ENCODE measurements at places on chromosomes 4 and X.
A peak's percentile ranks its signal among the peaks of the same experiment; 100 is the strongest.

DNA sequence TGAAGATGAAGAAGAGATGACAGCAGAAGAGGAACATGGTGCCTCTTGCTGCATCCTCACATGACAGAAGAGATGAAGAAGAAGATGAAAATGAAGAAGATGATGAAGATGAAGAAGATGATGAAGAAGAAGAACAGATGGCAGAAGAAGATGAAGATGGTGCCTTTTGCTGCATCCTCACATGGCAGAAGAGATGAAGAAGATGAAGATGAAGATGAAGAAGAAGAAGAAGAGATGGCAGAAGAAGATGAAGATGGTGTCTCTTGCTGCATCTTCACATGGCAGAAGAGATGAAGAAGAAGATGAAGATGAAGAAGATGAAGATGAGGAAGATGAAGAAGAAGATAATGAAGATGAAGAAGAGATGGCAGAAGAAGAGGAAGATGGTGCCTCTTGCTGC is 63.7 kb upstream of the HPF1 start:
- no peak for DNase-seq

DNA sequence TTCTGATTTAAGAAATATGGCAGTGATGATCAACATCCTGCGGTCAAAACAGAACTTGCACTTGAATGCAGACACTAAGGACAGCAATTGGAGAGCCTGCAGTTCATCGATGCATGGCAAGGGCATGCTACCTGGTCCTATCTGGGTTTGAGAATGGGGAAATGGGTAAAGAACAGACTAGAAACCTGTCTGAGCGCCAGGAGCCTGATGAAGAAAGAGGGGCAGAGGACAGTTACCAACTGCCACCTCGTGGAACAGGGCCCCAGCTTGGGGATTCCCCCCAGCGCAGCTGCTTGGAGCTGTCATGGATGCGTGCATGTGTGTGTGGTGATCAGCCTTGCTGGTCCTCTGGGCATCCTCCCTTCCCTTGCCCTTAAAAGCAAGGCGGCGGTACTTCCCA is 30.2 kb upstream of the NKRF start:
- DNase-seq, result no peak

DNA sequence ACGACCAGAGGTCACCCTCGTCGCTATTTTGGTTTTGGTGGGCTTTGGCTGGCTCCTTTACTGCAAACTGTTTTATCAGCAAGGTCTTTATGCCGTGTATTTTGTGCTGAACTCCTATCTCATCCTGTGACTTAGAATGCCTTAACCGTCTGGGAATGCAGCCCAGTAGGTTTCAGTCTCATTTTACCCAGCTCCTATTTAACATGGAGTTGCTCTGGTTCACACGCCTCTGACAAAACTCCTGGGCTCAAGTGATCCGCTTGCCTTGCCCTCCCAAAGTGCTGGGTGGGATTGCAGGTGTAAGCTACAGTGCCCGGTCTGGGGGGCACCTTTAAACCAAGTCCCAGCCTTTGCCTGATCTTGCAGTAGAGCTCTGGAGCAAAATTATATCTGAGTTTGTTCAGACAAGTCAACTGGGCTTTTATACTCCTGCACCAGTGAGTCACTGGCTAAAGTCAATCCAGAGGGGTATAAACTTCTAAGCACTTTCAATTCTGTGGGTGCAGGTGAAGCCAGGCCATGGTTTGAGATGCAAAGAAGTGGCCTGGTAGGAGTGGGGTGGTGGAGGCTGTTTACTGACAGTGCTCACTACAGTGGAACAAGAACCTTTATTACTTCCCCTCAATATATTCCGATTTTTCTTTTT is 50.2 kb downstream of the MGST2 start:
- DNase-seq, result no peak

GRCh38 chrX:18596096-18596495 is 75.8 kb downstream of the RS1 start:
- no peak for DNase-seq

GRCh38 chr4:184510401-184510800 is 36.1 kb upstream of the IRF2 start:
- DNase-seq, result no peak

- no peak for DNase-seq
These were observed 60.0 kb upstream of the TEX13D start for GRCh38 chrX:124272370-124272982.

- no peak for DNase-seq
These were observed 13.7 kb downstream of the GAB3 start for GRCh38 chrX:154737136-154737535.

GRCh38 chr4:4995103-4995907 is 24.0 kb downstream of the CYTL1 start:
- DNase-seq, result no peak

DNA sequence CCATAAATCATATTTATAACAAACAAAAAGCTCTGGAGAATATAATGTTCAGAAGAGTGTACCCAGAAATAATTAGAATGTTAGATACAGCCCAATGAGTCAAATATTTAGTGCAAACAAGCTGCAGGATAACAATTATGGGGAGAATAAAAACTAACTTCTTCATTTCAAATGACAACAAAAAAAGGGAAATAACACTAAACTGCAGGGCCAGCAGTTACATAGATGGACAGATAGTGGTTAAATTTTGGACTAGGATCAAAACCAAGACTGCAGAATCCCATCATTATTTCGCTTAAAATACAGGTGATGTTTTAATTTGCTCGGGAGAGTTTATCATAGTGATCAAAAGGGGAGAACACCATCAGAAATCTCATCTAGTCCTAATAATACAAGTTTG is 617 bp upstream of the GPR34 start:
- no peak for DNase-seq

GRCh38 chr4:6327220-6327917 is 57.7 kb downstream of the WFS1 start:
- DNase-seq, result peak; percentile 70

DNA sequence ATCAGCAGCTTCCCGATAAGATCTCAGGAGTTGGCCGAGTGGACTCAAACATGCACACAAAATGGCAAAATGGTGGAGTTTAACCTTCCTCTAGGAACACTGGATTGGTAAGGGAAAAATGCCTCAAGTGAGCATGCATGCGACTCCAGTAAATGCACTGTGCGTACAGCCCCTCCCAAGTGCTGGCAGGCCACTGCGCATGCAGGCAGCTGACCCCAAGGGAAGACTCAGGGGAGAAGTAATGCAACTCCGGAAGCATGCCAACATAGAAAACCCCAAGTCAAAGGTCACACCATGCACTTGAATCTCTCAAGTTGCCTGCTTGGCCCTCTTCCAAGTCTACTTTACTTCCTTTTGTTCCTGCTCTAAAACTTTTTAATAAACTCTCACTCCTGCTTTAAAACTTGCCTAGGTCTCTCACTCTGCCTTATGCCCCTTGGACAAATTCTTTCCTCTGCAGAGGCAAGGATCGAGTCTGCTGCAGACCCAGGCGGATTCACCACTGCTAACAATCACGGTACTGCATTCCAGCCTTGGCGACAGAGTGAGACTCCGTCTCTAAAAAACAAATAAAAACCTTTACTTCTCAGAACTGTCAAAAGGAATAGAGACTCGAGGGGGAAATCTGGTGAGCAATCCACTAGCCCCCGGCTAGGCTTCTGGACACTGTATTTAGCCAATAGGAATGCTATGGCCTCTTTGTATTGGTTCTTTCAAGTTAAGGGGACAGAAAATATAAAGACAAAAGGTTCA is 33.5 kb downstream of the NYX start:
- DNase-seq, result no peak

DNA sequence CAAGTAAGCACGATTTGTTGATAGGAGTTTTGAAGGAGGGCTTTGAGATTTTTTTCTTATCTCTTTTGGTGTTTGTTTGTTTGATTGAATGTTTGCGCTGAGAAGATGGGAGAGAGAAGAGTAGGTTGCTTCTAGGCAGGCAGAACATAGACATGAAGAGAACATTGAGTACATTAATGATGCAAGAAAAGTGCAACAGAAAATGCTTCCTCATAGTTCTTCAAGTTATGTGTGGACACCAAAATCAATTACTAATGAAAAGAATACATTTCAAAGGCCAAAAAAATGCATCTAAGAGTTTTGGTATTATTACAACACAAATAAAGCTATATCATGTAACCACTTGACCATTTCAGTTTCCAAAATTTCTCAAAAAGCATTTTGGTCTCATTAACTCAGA is 191.0 kb upstream of the PPARGC1A start:
- DNase-seq, result no peak

- DNase-seq, result no peak
These were observed 75.9 kb upstream of the RPL34 start for GRCh38 chr4:108544481-108544880.

DNA sequence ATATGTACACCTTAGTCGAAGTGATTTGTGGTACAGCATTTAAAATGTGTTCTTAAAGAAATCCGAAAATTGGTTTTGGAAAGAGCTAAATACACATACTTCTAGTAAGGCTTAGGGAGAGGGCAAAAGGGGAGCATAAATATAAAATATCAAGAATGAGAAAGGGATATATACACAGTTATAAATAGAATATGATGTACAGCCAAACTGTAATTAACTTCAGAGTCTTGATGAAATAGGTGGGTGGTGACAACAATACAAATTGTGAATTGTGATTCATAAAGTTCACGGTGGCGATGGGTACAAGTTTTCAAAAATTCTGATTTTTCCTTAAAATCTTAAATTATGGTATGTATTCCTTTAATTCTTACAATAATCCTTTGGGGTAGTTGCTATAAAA is 62.2 kb downstream of the KDM6A start:
- DNase-seq, result no peak

GRCh38 chr4:41509451-41509866 is 28.5 kb upstream of the LIMCH1 start:
- DNase-seq, result no peak

DNA sequence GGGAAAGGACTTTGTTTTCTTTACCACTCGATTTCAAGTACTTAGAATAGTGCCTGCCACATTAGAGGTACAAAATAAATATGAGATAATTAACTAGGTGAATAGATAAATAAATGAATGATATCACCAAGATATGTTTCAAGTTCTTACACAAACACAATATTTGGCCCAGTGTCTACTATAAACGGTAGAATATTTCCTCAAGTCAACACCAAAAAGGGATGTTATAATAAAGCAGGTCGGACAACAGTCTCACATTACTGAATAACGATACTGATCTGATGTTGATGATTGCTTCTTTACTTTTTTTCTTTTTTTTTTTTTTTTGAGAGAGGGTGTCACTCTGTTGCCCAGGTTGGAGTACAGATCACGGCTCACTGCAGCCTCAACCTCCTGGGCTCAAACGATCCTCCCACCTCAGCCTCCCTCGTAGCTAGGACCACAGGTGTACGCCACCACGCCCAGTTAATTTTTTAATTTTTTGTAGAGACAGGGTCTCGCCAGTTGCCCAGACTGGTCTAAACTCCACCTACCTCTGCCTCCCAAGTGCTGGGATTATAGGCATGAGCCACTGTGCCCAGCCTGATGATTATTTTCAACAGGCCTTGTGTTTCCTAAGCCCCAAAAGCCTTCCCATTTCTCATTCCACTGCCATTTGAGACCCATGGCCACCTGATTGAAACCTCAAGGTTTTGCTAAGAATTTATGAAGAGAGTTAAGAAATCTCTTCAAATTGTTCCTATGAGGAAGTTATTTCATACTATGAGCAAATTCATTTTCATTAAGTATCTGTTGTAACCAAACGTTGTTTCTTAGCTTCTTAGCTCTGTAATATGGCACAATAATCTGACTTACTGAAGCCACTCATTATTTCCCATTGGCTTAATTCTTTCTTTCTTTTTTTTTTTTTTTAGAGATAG is 2.3 kb downstream of the MANBA start:
- no peak for DNase-seq

DNA sequence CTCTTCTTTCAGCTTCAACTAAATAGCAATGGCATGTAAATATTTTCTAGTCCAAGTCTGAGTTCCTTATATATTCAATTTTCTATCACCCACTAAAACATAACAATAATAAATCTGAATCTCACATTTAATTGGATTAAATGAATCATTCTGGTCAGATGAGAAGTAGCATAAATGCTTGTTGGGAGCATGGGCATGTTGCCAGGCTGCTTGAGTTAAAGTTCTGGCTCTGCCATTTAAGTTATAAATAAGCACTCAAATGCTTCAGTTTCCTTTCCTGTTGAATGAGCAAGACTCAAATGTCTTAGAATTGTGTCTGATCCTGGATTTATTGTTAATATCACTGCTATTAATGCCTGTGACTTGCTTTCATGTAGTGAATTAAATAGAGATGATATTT is 496.3 kb downstream of the STPG2 start:
- no peak for DNase-seq

DNA sequence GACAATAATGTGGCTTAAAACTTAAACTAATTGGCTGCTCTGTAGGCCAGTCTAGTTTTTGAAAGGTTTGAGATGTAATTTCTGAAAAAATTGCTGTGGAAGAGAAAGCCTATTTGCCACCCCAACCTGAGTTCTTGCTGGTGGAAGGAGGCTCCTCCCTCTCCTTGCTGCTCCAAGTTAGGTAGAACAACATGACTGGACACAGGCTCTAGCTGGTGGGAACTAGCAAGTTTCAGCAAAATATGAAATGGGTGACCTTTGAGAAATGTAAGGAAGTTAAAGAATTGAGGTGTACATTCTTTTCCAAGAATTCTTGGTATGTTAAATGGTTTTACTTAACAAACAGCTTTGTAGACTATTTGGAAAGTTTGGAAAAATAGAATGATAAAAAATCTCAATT is 8.0 kb downstream of the RPL34 start:
- no peak for DNase-seq

DNA sequence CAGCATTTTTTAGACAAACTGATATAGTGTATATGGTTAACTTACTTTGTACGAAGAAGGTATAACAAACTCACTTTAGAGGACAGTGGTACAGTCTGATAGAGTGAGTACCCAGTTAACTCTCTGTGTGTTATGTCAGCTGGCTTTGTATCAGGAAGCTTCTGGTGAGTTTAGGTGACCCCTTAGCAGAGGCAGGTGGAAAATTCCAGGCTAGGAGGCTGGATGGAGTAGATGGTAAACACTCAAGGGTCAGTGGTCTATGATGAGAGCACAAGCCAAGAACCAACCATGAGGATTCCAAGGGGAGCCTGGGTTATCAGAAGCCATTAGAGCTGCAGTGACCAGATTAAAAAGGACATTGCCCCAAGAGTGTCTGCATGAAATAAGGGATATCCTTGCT is 227.3 kb upstream of the CENPE start:
- no peak for DNase-seq

DNA sequence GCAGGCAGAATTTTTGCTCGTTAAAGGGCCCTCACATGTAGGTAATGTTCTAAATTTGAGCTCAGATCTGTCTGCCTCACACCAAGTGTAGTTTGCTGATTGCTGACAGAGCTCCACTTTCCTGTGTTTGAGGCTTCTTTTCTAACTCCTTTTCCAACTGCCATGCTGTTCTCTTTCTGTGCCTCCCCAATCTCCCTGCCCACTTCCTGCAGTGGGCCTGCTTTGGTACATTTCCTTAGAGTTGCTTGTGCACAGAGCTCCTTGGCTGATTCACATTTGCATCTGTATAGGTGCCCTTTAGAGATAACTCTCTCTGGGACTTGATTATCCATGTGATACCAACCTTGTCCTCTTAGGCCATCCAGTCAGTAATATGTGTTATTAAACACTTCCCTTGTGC is 4.5 kb downstream of the MED28 start:
- DNase-seq, result no peak
